Activated naive CD4-positive, alpha-beta T cell treated with anti-CD3 and anti-CD28 coated beads, Interleukin-2, amount 50 U/mL, for 72 hours (primary cell): ENCODE measurements at places on chromosomes 3 and 15. TPM values are rescaled to one million over a fixed set of nuclear protein-coding genes. Genes with fewer than 3 reads are reported as not detected.

Gene BLM
- 79.6 TPM for total RNA-seq

Gene PLCL2
- total RNA-seq, result 20.5 TPM

- no peak for DNase-seq
Observed at GRCh38 chr3:105353485-105354161, 13.1 kb upstream of the ALCAM start.

Gene GHSR
- total RNA-seq, result not detected

- DNase-seq, result no peak
Observed at GRCh38 chr15:29937956-29938355, 115.7 kb upstream of the TJP1 start.
